Activated T-helper 2 cell treated with anti-CD3 and anti-CD28 coated beads, Interferon-gamma antibody, Interleukin-2, Interleukin-4, amounts not matched to agents 10 μg/mL and 5 μg/mL and 100 μg/mL, durations not matched to agents 14 hours and 24 hours and 36 hours (primary cell): ENCODE measurements at places on chromosomes 5 and 9. TPM values are rescaled to one million over a fixed set of nuclear protein-coding genes. Genes with fewer than 3 reads are reported as not detected.

- no peaks in the 10 kb centered on the region for H3K4me1 ChIP-seq
- H3K36me3 ChIP-seq: no peaks in the 10 kb centered on the region
- no peak overlapping the region for H3K27ac ChIP-seq
- H3K27me3 ChIP-seq: peaks cover 4% of the 10 kb centered on the region
- H3K4me3 ChIP-seq: no peak overlapping the region
These were observed 24.8 kb downstream of the TGFBI start for GRCh38 chr5:136053336-136054141.

DNA sequence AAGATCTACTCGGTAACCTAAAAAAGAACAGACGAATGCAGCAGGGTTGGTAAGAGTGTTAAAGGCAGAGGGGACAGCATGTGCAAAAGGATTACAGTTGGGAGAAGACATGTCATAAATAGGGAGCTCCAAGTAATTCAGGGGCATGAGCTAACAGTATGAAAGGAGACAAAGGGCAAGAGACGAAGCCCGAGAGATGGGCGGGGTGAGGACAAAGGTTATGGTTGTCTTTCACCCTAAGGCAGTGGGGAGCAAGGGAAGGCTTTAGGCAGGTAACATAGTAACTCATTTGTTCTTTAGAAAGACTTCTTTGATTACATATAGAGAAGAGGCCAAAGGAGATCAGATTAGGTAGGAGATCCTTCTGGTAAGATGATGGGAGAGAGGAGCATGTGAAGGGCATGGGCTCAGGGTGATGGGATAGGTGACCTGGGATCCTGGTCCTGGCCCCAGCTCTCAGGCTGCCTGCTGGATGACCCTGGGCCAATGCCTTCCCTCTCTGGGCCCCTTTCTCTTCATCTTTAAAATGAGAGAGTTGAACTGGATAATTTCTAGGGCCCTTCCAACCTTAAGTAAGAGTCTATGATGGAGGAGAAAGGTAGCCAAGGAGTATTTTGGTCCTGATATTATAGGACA lies 19.5 kb downstream of the MORN5 start:
- peaks cover 12% of the 10 kb centered on the region for H3K27me3 ChIP-seq
- H3K4me3 ChIP-seq: no peak overlapping the region
- no peaks in the 10 kb centered on the region for H3K36me3 ChIP-seq
- no peak for DNase-seq

DNA sequence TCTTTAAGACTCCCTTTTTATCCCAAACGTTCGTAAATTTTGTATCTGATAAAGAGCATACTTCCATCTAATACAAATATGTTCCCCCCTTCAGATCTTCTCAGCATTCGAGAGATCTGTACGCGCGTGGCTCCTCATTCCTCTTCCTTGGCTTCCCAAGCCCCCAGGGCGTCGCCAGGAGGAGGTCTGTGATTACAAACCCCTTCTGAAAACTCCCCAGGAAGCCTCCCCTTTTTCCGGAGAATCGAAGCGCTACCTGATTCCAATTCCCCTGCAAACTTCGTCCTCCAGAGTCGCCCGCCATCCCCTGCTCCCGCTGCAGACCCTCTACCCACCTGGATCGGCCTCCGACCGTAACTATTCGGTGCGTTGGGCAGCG lies 19.9 kb downstream of the CDKN2A start:
- H3K4me3 ChIP-seq: peak overlapping the region; percentile 83
- DNase-seq: no peak
- H3K27ac ChIP-seq: no peak overlapping the region
- peaks cover 19% of the 10 kb centered on the region for H3K4me1 ChIP-seq
- H3K36me3 ChIP-seq: peaks cover 14% of the 10 kb centered on the region

DNA sequence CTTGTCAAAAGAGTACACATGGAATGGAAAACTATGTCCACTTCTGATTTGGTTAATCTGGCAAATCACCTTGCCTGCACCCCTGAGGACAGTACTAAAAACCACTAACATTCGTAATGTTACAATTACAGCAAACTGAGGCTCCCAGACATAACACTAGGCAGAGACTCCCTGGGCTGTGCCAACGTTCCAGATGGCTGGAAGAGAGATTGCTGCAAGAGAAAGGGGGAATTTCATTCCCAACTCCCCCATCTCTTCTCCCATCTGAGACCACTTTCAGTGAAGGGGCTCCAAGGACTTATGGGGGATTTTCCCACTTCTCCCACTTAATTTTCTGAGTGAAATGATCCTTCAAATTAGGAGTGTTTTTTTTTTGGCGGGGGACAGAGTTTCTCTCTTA lies 11.3 kb downstream of the OR1J1 start:
- H3K4me3 ChIP-seq: no peak overlapping the region
- H3K36me3 ChIP-seq: no peaks in the 10 kb centered on the region
- peaks cover 14% of the 10 kb centered on the region for H3K4me1 ChIP-seq
- DNase-seq: no peak
- H3K27ac ChIP-seq: no peak overlapping the region
- peaks cover 33% of the 10 kb centered on the region for H3K27me3 ChIP-seq

Gene TMEM8B
- 3.0 and 3.4 TPM in 2 replicates for total RNA-seq

Gene ITK
- total RNA-seq: 313 and 319 TPM in 2 replicates

Gene CAPSL
- total RNA-seq: 0.50 and 1.2 TPM in 2 replicates
